ENCODE measurements at places on chromosomes 4 and X.

GRCh38 chr4:7207628-7208231 is 15.4 kb downstream of the SORCS2 start:
- DNase-seq, result no peak

GRCh38 chr4:76943790-76944189 is 5.8 kb upstream of the SEPTIN11 start:
- DNase-seq, result no peak

- no peak for DNase-seq
Observed at GRCh38 chrX:47814851-47815250, 21.9 kb upstream of the ZNF81 start.

DNA sequence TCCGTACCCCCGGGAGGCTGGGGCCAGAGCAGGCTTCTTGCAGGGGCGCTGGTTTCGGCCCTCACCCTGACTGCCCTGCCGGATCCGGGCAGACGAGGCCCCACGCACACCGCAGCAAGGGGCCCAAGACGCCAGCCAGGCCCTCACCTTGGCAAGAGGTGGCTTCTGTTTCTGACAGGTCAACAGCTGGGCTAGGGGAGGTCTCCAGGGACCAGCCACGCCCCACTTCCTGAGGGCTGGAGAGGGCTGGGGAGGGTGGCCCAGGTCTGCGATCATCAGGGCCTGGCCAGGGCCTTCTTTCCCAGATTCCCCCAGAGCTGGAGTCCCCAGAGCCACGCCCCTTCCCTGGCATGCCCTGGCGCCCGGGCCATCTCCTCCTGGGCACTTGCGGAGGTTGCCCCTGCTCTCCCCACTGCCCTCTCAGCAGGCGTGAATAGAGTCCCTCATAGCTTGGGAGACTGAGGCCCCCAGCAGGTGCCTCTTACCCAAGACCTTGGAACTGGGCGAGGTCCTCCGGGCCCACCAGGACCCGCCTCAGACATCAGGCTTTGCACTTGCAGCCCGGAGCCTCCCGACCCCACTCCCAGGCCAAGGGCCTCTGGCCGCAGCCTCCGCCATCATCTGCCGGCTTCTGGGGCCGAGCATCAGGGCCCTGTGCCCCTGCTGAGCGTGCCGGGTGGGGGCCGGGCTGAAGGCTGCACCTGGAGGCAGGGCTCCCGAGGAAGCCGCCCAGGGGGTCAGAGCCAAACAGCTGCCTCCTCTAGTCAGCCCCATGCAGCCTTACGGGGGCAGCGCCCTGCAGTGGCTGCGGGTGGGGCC is 6.3 kb upstream of the FGFR3 start:
- no peak for DNase-seq

DNA sequence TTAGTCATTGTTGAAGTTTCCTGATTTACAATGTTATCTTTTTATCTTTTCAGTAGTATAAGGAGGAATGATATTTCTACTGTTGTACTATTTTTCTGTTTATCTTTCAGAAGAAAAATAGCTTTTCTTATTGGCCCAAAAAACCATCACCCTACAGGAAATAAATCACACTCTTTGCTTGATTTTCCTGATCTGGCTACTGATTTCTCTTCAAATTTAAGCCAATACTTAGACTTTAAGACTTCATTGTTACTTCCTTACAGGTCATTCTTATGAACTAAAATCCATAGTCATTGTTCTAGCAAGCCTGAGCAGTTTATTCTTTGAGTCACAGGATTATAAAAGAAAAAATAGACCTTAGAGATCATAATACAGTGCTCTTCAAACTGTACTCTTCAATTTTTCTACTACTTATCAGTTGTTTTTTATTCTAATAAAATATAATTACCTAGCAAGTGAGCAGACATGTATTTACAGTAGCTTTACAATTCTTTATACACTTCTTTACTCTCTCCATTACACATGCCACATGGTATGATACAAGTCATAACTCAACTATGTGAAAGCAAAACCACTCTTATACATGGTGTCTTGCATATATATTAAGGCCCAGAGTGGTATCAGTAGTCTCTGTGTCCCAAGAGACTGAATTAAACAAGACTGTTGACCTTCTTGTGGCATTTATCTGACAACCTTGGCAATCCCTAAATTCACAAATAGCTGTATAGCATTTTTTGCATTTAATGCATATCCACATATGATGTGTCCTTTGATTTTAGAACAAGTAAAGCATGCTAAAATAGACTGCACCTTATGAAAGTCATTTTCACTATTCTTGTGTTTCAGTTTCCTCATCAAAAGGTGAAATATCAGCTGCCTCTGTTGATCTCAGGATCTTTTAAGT is 47.9 kb downstream of the TET2 start:
- no peak for DNase-seq

DNA sequence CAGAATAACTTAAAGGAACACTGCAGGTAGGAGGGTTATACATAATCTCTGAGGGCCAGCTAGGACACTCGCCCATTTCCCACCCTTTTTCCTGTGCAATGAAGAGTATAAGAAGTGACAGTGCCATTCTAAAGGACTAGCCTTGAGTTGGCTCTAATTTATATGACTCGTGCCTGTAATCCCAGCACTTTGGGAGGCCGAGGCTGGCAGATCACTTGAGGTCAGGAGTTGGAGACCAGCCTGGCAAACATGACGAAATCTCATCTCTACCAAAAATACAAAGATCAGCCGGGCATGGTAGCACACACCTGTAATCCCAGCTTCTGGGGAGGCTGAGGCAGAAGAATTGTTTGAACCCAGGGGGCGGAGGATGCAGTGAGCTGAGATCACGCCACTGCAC is 4.4 kb downstream of the TBC1D1 start:
- DNase-seq, result no peak

DNA sequence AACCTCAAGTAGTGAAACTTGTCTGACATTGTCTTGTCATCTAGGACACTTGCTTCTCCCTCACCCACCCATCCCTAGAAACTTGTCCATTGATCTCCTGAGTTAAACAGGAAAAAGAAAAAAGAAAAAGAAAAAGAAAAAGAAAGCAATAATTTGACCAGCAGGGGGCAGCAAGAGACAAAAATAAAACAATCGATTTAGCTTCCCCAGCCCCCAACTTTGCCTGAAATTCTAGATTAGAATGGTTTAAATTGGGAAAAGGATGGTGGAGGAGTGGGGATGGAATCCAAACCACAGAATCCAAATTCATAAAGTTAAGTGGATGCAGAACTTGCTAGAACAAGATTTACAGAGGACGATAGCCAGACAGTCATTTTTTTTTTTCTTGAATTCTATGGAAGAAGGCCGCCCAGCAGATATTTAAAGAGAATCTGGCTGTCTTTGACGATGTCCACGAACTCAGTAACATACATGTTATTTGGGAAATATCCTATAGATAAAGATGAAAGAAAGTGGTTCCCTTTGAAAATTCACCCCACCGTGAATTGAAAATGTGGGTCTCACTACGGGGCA is 282.9 kb downstream of the USP46 start:
- peak; percentile 23 for DNase-seq

DNA sequence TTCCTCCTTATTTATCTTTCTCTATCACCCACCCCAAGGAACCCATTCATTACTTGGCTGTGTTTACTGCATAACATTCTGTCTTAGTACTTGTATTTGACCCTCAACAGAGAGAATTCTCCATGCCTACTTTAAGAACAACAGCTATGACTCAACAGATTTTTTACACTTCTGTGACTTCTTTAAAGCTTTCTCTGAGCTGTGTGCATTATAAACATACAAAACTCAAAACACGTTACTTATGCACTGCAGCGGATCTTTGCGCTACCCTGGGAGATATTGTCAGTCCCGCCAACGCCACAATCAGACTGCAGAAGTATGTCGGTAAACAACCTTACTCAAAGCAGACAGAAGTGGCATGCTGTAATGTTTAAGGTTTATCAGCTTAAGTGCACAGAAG is 35.1 kb downstream of the PRKX start:
- DNase-seq, result no peak

DNA sequence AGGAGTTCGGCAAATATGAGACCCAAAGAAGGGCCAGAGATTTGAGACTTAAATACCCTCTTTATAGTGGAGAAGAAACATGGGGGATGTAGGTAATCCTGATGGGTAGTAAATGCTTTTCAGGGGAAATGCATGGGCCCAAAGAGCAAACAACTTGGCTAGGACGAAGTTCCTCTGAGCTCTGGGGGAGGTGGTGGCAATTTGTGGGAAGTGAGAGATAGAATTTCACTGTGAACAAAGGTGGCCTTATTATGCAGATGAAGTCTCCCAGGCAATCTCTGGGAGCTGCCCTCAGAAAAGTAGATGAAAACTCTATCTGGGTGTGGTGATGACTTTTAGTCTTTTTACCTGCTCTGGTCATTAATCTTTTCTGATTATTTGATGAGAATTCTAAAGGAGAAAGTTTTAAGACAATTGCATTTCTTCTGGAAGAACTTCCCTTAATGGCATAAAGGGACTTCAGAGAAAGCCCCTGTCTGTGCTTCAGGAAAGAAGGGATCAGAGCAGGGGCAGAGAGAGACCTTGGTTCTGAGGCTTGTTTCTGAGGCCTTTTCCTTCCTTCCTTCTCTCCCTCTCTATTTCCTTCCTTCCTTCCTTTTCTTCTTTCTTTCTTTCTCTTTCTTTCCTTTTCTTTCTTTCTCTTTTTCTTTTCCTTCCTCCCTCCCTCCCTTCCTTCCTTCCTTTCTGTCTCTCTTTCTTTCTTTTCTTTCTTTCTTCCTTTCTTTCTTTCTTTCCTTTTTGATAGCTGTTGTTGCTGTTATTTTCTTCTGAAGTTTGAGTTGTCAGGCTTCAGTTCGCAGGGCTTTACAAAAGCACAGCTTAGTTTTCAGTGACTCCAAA is 37.5 kb upstream of the MAOA start:
- no peak for DNase-seq

GRCh38 chr4:142463206-142463605 is 382.9 kb downstream of the INPP4B start:
- no peak for DNase-seq

DNA sequence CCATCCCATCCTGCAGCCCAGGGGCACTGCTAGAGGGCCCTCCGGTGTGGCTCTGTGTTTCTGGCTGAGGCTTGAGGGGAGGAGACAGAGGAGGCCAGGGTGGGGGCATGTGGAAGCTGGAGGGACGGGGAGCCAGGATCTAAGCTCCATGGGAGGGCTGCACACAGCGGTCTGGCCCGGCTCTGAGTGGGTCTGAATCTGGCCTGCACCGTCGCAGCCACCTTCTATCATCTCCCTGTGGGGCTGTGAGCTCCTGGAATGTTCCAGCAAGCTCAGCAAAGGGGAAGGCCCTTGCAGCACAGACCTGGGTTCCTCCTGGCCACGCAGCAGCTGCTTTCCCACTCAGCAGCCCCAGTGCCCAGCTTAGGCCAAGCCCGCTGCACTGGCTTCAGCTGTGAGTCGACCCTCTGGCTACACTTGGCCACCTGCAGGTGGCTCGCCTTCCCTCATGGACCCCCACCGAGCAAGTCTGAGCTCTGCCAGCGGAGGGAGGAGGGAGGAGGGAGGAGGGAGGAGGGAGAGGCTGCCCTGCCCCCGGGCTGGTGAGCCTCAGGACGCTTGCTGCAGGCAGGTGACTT is 5.3 kb downstream of the NKX1-1 start:
- DNase-seq, result no peak

DNA sequence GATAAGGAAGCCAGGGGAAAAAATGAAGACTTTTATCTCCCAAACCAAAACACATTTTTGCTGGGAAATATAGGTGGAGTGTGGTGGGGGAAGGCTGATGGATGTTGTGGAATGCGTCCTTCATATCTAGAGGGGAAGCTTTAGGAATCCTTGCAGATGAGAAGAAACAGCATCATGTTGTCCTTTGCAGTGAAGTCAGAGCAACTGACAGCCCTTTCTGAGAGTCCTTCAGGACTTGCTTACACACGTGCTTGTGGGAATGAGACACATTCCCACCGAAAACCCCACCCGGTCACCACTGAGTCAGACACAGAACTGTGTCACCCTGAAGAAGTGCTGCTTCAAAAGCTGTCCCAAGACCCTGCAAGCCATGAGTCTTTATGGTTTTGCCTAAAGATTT is 81.5 kb downstream of the SHROOM2 start:
- DNase-seq, result no peak

DNA sequence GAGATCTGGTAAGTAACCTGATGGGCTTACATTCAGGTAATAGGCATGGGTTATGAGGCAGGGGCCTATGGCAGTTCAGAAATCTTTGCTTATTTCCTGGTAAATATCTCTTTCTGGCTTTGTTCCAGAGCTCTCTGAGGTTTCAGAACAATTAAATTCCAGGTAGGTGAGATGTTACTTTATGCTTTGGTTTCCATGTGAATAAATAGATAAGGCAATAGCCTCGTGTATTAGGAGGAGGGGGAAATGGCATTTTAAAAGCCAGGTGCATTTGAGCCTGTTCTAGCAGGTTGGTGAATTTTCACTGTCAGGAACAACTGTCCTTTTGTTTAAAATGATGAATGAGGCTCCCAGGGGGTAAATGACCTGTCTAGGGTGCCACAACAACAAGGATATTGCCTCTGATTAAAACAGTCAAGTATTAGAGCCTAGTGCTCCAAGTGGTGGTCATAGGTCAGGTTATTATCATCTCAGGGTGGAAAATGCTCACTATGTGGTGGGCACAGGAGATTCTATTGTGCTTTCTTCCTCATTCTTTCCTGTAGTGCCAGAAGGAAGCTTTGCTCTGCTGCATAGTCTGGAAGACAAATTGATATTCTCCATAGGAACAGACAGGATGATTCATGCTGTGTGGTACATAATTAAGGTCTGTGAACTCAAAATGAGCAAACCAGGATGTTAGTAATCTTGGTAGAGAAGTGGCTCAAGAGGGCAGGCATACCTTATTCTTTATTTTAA is 296.2 kb downstream of the INPP4B start:
- DNase-seq, result no peak

- DNase-seq, result no peak
Observed at GRCh38 chrX:15874672-15875071, 20.1 kb upstream of the AP1S2 start.

GRCh38 chr4:136383082-136383481 is 1149.2 kb downstream of the PCDH18 start:
- DNase-seq, result no peak

DNA sequence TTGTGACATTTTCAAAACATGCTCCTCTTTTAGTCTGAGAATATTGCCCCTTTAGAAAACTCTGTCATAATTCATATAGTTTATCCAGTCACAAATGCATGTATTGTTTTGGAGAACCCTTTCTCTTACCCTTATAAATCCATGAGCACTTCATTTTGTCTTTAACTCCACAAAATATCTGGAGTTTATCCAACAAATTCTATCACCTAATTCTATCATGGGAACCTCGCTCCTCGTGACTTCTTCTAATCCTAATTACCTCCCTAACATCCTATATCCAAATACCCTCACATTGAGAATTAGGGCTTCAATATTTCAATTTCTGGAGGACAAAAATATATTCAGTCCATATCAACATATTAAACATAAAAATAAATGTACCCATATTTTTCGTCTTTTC is 1565.9 kb downstream of the ARAP2 start:
- no peak for DNase-seq

- no peak for DNase-seq
Observed at GRCh38 chrX:71222929-71223328, at the start of gene GJB1. Gene GJB1, plus strand, starts transcription at chrX:71223224. Its CDS starts 484 bp downstream, at chrX:71223708.

- no peak for DNase-seq
Observed at GRCh38 chr4:24559032-24559821, 25.1 kb downstream of the DHX15 start.

Data from SHP77 treated with DMSO at 0.1 percent for 48 hours (cell line).